ENCODE measurements at places on chromosomes 11 and 22. TPM values are rescaled to one million over a fixed set of nuclear protein-coding genes. Genes with fewer than 3 reads are reported as not detected.

DNA sequence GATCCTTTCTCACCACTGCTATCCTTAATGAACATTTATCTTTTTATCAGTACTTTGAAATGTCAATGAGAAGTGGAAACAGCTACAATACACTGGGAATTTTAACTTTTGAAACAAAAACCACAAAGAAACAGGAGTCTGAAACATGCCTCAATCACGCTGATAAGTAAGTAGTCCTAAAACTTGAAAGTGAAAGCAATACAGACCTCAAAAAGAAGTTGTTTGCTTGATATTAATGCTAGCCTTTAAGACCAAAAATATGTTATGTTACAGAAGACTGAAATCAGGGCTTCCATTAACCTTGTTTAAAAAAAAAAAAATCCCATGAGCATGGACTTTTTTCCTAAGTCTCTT is 21.3 kb downstream of the PHF21A start:
- no peak for DNase-seq
- no peaks in the 10 kb centered on the region for H3K27me3 ChIP-seq
- no peak overlapping the region for H3K27ac ChIP-seq
- H3K4me1 ChIP-seq, result no peaks in the 10 kb centered on the region
- H3K36me3 ChIP-seq, result no peaks in the 10 kb centered on the region

GRCh38 chr11:4480577-4481239 is 1.7 kb upstream of the OR52K1 start:
- H3K4me3 ChIP-seq, result no peak overlapping the region
- no peaks in the 10 kb centered on the region for H3K4me1 ChIP-seq
- no peak overlapping the region for H3K27ac ChIP-seq
- no peaks in the 10 kb centered on the region for H3K36me3 ChIP-seq
- DNase-seq, result no peak

DNA sequence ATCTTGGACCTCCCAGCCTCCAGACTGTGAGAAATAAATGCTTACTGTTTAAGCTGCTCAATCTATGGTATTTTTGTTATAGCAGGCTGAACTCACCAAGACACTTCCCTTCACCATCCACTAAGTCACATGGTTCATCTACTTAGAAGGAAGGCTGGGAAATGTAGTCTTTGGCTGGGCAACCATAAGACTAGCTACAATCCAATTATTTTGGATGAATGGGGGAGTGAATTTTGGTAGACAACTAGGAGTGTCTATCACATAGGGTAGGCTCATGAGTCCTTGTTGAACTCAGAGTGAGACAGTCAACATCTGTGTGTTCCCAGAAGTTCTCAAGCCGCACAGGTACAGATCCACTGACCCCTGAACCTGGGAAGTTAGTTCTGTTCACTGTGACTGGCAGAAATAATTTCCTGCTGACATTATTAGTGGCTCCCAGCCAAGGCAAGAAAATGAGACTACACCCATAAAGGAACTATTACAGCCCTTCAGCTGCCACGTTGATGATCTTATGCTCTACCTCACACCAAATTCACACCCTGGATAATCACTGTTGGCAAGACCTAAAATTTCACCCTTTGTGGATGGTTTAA is 3.1 kb upstream of the SLC35C1 start:
- no peaks in the 10 kb centered on the region for H3K27me3 ChIP-seq
- H3K27ac ChIP-seq, result no peak overlapping the region
- H3K4me3 ChIP-seq, result no peak overlapping the region

DNA sequence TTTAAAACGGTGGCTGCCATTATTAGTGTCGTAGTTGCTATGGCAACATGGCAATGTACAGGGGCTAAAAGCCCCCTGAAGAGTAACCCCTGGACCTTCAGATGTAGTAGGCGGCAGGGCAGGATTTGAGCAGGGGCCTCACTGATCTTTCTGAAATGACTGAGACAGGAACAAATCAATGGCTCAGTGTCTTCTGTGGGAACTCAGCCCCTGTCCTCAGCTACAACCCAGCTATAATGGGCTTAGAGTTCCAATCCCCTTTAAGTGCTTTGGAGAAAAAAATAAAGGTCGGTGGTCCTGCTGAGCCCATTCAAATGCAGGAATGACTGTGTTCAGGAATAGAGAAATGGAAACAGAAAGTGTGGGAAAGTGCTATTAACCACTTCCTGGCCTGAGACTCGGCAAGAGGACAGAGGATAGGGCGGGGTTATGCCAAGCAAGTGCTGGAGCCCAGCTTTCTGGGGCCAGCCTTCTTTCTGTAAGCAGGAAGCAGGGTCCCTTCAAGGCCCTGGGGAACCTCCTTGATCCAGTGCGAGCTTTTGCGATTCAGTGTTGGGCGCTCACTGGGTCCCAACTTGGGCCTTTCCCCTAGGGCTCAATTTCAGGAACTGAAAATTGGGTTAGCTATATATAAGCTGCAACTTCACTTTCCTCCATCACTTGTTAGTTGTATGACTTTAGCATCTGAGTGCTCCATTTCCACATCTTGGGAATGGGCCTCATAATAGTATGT is 6.1 kb upstream of the CD82 start:
- H3K27me3 ChIP-seq, result no peaks in the 10 kb centered on the region
- H3K27ac ChIP-seq, result no peak overlapping the region
- H3K36me3 ChIP-seq, result no peaks in the 10 kb centered on the region
- no peak overlapping the region for H3K4me3 ChIP-seq
- H3K4me1 ChIP-seq, result peaks cover 11% of the 10 kb centered on the region

- H3K36me3 ChIP-seq, result no peaks in the 10 kb centered on the region
- H3K4me1 ChIP-seq, result no peaks in the 10 kb centered on the region
- peaks cover 14% of the 10 kb centered on the region for H3K27me3 ChIP-seq
- no peak overlapping the region for H3K4me3 ChIP-seq
- no peak for DNase-seq
- no peak overlapping the region for H3K27ac ChIP-seq
These were observed 12.2 kb downstream of the MPPED2 start for GRCh38 chr11:30573951-30574350.

DNA sequence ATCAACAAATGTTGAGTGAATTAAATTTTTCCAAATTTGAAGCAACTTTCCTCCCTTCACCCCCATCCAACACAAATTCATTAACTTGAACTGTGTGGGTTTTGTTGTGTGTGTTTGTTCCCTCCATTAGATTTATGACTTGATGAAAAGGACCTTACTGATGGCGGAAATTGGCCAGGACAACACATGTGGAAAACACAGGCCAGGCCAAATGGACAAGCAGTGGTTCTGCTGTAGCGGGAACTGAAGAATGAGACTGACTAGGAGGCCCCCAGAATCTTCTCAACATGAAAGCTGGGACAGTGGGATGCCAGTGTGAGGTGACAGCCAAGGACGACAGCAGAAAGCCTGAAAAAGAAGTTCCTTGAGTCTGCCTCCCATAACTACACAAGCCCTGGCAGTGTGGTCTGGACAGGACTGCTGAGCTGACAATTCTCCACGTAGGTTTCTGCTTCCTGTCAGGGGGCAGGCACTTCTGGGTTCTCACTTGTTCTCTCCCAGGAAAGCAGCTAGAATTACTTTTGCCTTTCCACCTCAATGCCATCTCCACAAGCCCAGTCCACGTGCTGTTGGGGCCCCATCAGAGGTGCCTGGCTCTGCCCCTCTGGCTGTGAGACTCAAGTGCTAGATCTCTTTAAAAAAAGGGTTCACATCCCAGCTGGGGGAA is 94.3 kb downstream of the ETS1 start:
- H3K27ac ChIP-seq, result no peak overlapping the region
- peaks cover 11% of the 10 kb centered on the region for H3K36me3 ChIP-seq
- DNase-seq, result no peak
- H3K4me1 ChIP-seq, result peaks cover 41% of the 10 kb centered on the region

DNA sequence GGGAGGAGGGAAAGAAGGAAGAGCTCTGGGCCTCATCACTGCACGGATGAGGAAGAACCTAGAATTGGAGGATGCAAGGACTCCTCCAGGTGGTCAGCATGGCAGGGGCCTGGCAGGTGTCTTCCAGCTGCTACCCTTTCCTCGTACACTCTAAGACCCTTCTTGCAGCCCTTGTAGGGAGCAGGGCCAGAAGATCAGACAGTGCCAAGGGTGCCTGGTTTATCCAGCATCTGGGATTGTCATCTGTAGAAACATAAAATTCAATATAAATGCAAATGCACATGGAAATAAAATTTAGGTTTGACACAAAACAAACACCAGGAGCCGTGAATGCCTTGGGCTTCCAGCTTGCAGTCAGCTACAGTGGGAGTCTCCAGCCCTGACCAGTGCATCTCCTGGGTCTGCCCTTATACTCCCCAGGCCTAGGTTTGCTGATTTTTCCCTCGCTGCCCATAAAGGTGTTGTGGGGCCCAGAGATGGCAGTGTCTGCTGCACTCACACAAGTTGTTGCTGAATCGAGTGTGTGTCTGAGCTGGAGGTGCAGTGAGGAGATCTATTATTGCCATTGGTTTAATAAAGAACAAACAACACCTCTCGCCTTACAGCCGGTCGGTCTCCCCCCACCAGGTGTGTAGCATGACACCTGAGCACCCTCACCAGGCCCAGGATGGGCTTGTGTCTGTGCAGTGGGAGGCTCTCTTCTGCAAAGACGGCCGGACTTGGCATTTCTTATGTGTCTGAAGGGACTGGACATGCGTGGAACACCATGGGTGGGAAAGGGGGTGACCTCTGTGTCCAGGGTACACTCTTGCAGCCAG is 87.1 kb downstream of the BCR start:
- H3K27ac ChIP-seq, result no peak overlapping the region
- no peak for DNase-seq
- H3K4me3 ChIP-seq, result no peak overlapping the region
- H3K27me3 ChIP-seq, result no peaks in the 10 kb centered on the region
- peaks cover 8% of the 10 kb centered on the region for H3K4me1 ChIP-seq
- H3K36me3 ChIP-seq, result peaks cover 45% of the 10 kb centered on the region

GRCh38 chr11:94325681-94326080 is 21.3 kb downstream of the IZUMO1R start:
- H3K36me3 ChIP-seq, result no peaks in the 10 kb centered on the region
- DNase-seq, result peak; percentile 54
- no peak overlapping the region for H3K4me3 ChIP-seq
- H3K27ac ChIP-seq, result no peak overlapping the region

DNA sequence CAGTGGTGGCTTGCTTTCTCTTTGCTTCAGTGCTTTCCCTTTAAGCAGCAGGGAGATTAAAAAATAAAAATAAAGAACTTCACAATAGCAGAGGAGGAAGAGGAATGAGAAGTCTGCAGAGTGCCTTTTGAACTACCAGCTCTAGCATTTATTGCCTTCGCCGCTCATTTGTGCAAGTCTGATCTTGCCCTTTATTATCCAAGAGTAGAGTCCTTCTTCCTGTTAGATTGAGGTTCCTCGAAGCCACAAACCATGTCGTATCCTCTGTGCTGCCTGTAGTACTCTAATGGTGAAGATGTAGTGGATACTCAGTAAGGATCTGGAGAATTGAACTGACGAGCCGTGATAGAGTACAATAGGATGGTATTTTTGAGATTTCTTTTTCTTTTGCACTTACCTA is 101.2 kb upstream of the RAG2 start:
- H3K27me3 ChIP-seq, result peaks cover 15% of the 10 kb centered on the region
- H3K36me3 ChIP-seq, result peaks cover 5% of the 10 kb centered on the region
- DNase-seq, result no peak
- H3K27ac ChIP-seq, result no peak overlapping the region
- H3K4me3 ChIP-seq, result no peak overlapping the region
- H3K4me1 ChIP-seq, result peaks cover 9% of the 10 kb centered on the region

DNA sequence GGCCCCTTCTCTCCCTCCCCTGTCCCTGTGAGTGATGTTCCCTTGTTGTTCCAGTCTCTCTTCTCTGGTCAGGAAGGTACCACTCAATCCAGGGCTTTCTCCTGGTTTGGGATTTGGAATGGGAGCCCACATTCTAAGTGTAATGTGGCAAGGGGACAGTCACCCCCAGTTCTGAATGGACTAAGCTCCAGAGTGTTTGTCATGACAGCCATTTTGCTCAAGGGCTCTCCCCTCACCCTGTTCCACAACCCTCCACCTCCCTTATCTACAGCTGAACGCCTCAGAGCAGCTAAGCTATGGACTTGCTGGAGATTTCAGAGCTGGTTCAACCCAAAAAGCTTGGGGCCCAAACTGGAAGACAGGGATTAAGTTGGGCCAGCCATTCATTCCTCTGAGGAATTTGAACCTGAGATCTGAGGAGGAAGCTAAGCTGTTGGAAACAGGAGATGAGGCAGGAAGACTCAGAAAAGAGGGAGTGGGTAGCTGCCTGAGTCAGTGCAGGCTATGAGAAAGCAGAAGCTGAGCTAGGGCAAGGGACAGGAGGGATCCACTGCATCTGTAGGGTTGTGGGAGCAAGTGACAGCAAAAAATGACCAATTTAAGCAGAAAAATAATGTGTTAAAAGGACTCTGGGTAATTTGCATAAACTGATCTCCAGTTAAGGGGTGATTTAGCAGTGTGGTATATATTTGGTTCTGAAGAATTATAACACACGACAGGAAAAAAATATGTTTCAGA is 22.9 kb upstream of the FCHSD2 start:
- no peak overlapping the region for H3K27ac ChIP-seq
- H3K4me3 ChIP-seq, result no peak overlapping the region
- no peaks in the 10 kb centered on the region for H3K36me3 ChIP-seq
- no peak for DNase-seq

- no peak overlapping the region for H3K27ac ChIP-seq
- H3K27me3 ChIP-seq, result no peaks in the 10 kb centered on the region
These were observed 13.5 kb upstream of the ADORA2A start for GRCh38 chr22:24413736-24414385.

- no peak overlapping the region for H3K27ac ChIP-seq
- no peaks in the 10 kb centered on the region for H3K4me1 ChIP-seq
- no peak overlapping the region for H3K4me3 ChIP-seq
These were observed 22.8 kb upstream of the DGAT2 start for GRCh38 chr11:75745807-75746206.

GRCh38 chr22:50119768-50120251 is 30.0 kb downstream of the MOV10L1 start:
- peaks cover 22% of the 10 kb centered on the region for H3K4me1 ChIP-seq
- no peak overlapping the region for H3K27ac ChIP-seq
- H3K27me3 ChIP-seq, result peaks cover 18% of the 10 kb centered on the region
- no peak for DNase-seq
- H3K4me3 ChIP-seq, result no peak overlapping the region

- H3K4me3 ChIP-seq, result peak overlapping the region; percentile 77
- peaks cover 8% of the 10 kb centered on the region for H3K4me1 ChIP-seq
- peak; percentile 64 for DNase-seq
- H3K27me3 ChIP-seq, result no peaks in the 10 kb centered on the region
These were observed 66.8 kb downstream of the LARGE1 start for GRCh38 chr22:33853200-33854097.

DNA sequence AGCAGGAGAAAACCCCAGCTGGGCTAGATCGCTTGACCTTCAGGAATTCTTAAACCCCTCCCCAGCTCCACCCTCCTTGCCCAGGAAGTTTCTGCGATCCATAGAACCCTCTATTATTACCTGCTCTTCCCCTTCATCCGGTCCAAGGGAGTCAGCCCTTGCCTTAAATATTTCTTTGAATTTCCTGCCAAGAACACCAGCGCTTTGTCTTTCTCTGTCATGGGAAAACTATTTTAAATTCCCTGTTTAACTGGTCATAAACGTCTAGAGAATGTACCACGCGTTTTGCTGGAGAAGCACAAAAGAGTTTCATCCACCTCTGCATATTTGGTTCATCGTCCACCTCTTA is 496 bp upstream of the TRAF6 start:
- peaks cover 24% of the 10 kb centered on the region for H3K36me3 ChIP-seq
- H3K27me3 ChIP-seq, result peaks cover 27% of the 10 kb centered on the region
- no peak for DNase-seq
- peak overlapping the region; percentile 93 for H3K4me3 ChIP-seq
- H3K27ac ChIP-seq, result peak overlapping the region; percentile 74
- peaks cover 16% of the 10 kb centered on the region for H3K4me1 ChIP-seq

Gene MS4A3
- total RNA-seq, result not detected

Gene PPP1CA
- total RNA-seq, result 180 TPM

Gene PRODH
- 1.5 TPM for total RNA-seq

Gene OR6A2
- total RNA-seq, result 0.09 TPM

Gene MMP11
- 2.0 TPM for total RNA-seq

Gene POU2AF3
- 3.4 TPM for total RNA-seq

Gene TREH
- 0.21 TPM for total RNA-seq

Measured in Calu3 (cell line).